Stimulated activated memory B cell treated with anti-CD40 and anti-IgM and Interleukin-4, amounts not matched to agents 10 μg/mL and 1 μg/mL and 100 μg/mL, for 72 hours (primary cell): ENCODE measurements at places on chromosomes 4 and X.

GRCh38 chr4:53962516-53963225 is 101.7 kb downstream of the CHIC2 start:
- ATAC-seq, result no peak

- no peak for ATAC-seq
Measured at GRCh38 chr4:153223930-153224329, 19.7 kb downstream of the TRIM2 start.

DNA sequence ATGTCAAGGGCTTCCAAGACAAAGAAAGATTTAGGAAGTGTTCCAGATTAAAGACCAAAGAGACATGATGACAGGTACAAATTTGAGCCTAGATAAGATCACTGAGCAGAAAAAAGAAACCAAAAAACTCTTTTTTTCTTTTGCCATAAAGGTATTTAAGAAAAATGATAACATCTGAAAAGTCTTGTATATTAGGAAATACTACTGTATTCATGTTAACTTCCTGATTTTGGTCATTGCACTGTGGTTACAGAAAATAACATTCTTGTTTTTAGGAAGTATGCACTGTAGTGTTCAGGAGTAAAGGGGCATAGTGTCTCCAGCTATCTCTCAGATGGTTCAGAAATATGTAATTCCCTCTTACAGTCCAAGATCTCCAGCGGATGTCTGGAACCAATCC is 37.1 kb downstream of the RWDD4 start:
- ATAC-seq, result no peak

- ATAC-seq, result peak; percentile 84
Measured at GRCh38 chrX:129932016-129932820, 26.3 kb downstream of the UTP14A start.

GRCh38 chr4:8594097-8595038 is 1.8 kb downstream of the CPZ start:
- no peak for ATAC-seq

DNA sequence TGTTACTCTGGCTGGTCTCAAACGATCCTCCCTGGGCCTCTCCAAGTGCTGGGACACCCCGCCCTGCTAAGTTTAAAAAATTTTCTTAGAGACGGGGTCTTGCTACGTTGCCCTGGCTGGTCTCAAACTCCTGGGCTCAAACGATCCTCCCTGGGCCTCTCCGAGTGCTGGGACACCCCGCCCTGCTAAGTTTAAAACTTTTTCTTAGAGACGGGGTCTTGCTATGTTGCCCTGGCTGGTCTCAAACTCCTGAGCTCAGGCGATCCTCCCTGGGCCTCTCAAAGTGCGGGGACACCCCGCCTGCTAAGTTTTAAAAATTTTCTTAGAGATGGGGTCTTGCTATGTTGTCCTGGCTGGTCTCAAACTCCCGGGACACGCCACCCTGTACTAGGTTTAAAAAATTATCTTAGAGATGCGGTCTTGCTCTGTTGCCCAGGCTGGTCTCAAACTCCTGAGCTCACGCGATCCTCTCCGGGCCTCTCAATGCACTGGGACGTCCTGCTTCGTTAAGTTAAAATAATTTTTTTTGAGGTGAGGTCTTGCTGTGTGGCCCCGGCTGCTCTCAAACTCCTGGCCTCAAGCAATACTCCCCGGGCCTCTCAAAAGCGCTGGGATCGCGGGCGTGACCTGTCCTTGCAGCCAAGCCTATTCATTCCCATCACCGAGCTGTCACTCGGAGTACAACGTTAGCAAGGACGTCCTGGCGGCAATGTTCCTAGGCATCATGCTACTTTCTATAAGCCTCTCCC is 1.1 kb downstream of the SLC25A6 start:
- ATAC-seq, result no peak

DNA sequence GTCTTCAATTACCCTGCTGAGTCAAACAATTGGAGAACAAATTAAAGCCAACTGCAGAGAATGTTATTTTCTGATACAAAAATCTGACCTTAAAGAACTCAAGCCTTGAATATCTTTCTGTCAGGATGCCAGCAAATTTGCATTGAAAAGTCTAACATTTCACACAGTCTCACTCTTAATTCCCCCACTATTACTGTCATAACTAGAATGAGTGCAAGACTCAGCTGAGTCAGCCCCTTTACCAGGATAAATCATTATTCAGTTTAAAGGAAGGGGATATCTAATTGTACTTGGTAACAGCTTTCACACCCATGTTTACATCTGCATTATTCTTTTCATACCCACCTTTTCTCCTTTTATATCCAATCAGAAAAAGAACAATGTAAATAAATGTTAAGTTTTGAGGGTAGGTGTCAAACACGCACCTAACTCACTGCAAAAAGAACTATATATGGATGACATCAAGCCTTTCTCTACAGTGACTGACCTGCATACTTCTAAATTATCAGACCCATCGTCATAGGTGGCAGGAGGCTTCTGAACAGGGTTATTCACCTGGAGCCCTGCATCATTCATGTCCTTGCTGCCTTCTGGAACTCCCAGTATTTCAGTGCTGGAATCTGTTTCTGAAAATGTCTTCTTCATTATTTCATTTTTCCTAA is 117.4 kb downstream of the TMA16 start:
- peak; percentile 78 for ATAC-seq

GRCh38 chr4:72761368-72762038 is 192.5 kb upstream of the ADAMTS3 start:
- ATAC-seq, result no peak

DNA sequence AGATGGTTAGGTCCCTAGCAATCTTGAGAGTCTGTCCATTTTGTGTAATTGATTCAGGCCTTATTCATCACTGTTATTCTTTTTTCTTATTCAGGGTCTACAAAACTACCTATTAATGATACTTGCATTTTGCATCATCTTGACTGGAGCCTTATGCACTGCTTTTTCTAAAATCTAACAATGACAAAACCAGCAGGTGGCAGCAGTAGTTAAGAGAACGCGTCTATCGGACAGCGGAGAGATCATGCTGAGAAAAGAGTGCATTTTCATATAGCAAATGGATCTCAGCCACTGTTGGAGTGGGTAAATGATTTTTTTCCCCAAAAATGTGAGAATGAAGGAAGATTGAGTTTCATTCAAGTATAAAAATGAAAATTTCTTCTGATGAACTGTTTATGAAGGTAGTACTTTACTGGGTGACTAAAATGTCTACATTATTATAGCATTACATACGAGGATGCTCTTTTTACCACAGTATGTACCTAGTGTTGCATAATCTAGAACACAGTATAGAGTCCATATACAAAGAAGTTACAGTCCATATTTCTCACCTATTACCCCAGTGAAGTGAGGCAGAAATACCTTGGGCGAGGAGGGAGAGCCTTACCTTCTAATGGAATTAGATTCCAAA is 43.2 kb downstream of the TMEM144 start:
- ATAC-seq, result peak; percentile 67

DNA sequence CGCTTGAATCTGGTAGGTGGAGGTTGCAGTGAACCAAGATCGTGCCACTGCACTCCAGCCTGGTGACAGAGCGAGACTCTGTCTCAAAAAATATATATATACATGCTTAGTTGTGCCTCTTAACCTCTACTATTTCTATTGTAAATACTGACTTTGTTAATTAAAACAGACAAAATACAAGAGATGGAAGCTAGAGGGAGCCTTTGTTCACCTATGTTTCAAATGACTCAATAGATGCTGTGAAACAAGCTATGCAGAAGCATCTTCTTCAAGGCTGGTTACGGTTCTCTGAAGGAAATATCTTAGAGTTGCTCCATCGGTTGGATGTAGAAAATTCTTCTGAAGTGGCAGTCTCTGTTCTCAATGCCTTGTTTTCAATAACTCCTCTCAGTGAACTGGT is 6.2 kb downstream of the NCAPG start:
- no peak for ATAC-seq

DNA sequence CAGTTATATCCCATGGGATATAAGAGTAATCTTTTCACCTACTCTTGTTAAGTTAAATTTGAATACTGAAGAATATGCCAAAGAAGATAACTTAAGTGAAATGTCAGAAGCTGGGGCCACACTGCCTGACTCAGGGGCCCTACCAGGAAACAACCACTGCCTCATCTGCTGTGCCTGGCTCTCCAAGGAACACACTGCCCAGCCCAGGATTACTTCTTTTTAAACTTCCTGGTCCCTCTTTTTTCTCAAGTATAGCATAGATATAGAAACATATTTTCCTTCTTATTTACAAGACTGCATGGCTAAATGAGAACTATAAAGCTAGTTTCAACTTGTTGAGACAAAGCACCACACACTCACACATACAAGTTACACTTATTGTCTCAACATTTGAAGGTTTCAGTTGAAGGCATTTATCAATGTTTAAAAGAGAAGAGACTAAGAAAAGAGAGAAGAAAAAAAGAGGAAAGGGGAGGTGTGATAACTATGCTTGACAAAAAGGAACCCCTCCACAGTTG is 45.2 kb downstream of the MAML3 start:
- no peak for ATAC-seq

- ATAC-seq, result no peak
Measured at GRCh38 chrX:51891821-51892551, 1.4 kb upstream of the MAGED1 start.

- no peak for ATAC-seq
Measured at GRCh38 chr4:168648929-168649328, 152.1 kb downstream of the PALLD start.

- ATAC-seq, result peak; percentile 82
Measured at GRCh38 chr4:10461091-10461849, 4.0 kb upstream of the ZNF518B start.

GRCh38 chr4:7763788-7764187 is 175.9 kb downstream of the AFAP1 start:
- ATAC-seq, result no peak

- ATAC-seq, result no peak
Measured at GRCh38 chrX:139196890-139197289, 333.6 kb upstream of the F9 start.

- peak; percentile 34 for ATAC-seq
Measured at GRCh38 chr4:142474398-142475087, 371.6 kb downstream of the INPP4B start.

DNA sequence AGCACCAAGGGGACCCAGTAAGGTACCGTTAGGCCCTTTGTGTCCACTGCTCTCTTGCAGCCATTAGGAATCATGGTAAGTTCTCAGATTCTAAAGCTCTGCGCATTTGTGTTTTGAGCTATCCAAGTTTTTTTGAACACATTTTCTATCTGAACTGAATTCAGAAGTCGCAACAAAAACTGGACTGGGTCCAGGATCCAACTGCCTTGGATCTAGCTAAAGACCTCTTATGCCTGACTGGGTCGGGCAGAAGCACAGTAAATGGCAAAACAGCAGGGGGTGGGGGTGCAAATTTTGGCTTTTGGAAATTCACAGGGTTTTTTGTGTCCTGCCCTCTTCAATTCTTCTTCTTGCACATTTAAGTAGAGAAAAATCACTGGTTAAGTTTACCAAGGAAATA is 30.0 kb downstream of the RCHY1 start:
- no peak for ATAC-seq

DNA sequence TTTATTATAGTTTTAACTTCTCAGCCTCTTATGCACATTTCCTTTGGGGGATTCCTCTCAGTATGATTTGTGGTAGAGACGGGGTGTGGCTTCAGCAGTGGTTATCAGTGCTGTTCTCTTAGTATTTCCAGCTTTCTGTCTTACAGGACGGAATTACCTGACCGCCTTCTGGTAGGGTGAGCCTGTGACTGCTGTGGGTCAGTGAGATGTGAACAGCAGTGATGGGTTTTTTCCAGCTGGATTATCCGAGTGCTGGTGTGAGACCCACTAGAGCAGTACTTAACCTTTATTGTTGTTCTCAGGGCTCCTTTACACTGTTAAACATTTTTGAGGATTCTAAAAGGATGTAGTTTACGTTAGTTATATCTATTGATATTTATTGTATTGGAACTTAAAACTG is 135.2 kb downstream of the SLIT2 start:
- ATAC-seq, result no peak

GRCh38 chr4:110085131-110085530 is 113.3 kb downstream of the ELOVL6 start:
- no peak for ATAC-seq

DNA sequence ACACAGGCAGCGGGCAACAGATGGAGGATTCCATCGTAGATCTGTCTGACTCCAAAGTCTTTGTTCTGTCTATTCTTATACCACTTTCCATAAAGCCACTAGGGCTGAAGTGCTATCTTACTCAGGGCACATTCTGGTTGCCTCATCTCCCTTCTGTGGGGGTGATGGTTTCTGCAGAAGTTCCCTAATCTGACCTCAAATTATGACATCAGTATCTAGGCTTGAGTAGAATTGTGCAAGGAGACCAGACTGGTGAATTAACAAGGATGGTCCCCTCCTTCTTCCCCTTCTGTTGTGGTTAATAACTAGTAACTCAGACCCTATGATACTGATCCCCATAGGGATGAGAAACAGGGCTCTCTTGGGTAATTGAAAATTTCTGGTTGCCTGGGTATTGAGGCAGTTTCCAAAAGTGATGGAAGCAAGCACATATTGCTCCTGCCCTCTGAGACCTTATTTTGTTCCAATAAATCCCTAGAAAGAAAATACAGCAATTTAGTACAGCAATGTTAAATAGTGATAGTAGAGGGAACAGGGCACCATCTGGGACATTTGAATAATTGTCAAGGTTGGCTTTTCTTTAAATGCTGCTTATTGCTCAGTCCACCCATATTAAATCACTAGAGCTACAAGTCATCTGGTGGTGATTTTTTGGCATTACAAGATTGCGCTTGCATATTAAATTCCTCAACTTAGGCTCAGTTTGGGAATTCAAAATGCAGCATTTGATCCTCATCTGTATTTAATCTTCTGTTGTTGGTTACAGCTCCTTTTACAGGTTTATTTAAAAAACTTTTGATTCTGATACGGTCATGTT is 57.3 kb upstream of the AP1S2 start:
- peak; percentile 69 for ATAC-seq

- peak; percentile 65 for ATAC-seq
Measured at GRCh38 chr4:73446336-73446938, 10.4 kb downstream of the AFP start.

- peak; percentile 72 for ATAC-seq
Measured at GRCh38 chr4:152780267-152780778, 569 bp downstream of the ARFIP1 start.

DNA sequence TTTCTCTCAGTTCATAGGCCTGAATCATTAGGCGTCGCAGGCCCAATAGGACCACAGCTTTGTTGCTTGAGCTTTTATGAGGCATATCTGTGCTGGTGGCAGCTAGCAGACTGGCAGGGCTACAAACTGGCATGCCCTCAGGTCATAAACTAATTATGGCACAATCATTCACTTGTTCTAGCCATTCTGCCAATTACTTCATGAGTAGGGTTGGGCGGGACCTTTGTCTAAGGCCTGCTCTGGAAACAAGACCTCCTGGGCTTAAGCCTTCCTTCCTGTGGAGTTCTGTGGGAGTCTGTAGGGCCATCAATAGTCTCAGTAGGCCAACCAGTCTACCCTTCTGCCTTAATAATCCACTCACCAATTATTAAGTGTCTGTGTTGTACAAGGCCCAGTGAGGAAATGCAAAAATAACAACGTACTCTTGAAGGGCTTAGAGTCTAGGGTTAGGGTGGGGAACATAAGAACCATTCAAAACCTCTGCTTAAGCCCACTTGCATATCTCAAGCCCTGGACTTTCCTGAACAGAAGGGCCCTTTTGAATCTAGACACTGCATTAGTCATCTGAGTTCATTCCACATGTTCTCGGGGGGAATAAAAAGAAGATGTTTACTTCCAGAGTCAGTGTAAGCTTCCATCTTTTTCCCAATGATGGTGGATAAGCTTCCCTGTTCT is 44.5 kb downstream of the SHROOM4 start:
- ATAC-seq, result no peak
